ENCODE measurements at places on chromosomes 2 and 18.
A peak's percentile ranks its signal among the peaks of the same experiment; 100 is the strongest.

DNA sequence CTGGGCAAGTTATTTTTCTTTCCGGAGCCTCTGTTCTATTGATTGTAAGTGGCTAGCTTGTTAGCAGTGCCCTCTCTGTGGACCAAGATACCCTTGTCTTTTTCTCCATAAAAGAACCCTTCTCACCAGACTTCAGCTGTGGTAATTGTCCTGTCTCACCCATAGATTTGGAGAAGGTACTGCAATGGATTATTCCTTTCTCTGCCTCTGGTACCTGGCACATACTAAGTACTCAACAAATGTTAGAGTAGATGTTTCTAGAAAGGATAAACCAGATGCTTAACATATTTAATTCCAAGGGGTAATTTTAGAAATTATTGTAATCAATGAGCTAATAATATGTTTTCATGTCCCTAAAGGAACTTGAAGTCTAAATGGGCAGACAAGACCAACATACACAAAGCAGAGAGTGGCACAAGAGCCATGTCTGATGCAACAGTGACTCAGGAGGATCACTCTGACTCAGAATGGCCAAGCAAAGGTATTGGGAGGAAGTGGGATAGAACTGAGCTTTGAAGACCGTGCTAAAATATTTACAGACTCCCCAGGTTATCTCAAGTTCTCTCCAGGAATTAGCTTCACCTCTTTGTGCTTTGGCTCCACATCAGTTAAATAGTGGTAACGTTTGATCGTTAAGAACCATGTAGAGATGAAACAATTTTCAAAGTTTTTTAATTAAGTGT is 129.7 kb upstream of the OSR1 start:
- DNase-seq = no peak

- DNase-seq = no peak
These were observed 22.6 kb upstream of the SCYGR2 start for GRCh38 chr2:227576110-227576509.

DNA sequence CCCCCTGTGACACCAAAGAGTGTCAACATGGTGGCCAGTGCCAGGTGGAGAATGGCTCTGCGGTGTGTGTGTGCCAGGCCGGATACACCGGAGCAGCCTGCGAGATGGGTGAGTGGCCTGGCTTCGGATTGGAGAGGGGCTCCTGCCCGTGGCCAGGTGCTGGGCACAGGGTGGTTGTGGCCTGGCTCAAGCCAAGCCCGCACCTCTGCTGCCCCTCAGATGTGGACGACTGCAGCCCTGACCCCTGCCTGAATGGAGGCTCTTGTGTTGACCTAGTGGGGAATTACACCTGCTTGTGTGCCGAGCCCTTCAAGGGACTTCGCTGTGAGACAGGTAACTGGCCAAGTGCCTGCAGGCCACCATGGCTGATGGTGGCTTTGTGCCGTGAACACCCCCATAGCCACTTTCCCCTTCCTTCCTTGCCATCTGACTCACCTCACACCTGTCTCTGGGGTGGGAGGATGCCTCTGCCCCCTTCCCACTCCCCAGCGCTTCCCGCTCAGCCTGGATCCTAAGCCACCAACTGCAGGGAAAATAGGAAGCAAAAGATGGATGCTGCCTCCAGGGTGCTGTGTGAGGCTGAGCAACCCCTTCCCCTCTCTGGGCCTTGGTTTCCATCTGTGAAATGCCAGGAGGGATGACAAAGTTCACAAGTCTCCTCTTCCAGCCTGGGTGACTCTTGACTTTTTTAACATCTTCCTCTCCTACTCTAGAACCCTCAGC is 41.8 kb downstream of the SNED1 start:
- DNase-seq = no peak

DNA sequence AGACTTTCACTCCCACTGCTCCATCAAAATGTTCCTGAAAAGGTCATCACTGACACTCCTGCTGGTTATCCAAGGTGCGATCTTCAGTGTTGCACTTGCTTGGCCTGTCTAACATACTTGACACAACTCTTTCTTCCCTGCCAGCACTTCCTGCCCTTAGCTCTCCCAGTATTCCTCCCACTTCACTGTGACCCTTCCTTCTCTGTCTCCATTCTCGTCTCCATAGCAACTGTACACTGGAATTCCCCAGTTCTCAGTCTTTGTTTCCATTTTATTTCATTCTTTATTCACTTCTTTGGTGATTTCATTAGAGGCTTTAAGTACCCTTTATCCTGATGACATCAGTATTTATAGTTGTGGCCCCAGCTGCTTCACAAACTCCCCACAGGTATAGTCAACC is 333.0 kb downstream of the IRS1 start:
- no peak for DNase-seq

GRCh38 chr2:240431271-240431660 is 4.2 kb upstream of the GPC1 start:
- DNase-seq = peak; percentile 13

DNA sequence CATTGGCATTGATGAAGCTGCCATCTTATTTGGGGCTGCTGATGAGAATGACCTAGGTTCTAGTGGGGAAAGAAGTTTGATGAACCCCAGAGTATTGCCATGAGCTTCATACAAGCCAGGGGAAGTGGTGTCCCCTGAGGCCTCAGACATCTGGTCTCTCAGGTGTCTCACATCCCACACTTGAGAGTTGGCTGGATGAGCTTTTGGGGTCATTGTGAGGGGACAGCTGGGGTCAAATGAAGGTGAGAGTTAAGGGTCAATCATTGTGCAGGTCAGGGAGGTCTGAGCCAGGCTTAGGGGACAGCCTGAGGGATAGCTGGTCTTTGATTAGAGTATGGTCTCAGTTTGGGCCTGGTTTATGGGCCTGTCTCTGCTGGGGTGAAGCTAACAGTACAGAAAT is 336.5 kb downstream of the CYP26B1 start:
- DNase-seq = no peak

Data from right cardiac atrium (tissue), 5 donors.